H7 (cell line): ENCODE measurements at places on chromosomes 13 and 19.

- peak; percentile 28 for DNase-seq
Observed at GRCh38 chr13:106348075-106348840, 187.2 kb downstream of the EFNB2 start.

GRCh38 chr19:36773223-36773579, 594 bp upstream of the ZNF850 start:
- no peak for DNase-seq

DNA sequence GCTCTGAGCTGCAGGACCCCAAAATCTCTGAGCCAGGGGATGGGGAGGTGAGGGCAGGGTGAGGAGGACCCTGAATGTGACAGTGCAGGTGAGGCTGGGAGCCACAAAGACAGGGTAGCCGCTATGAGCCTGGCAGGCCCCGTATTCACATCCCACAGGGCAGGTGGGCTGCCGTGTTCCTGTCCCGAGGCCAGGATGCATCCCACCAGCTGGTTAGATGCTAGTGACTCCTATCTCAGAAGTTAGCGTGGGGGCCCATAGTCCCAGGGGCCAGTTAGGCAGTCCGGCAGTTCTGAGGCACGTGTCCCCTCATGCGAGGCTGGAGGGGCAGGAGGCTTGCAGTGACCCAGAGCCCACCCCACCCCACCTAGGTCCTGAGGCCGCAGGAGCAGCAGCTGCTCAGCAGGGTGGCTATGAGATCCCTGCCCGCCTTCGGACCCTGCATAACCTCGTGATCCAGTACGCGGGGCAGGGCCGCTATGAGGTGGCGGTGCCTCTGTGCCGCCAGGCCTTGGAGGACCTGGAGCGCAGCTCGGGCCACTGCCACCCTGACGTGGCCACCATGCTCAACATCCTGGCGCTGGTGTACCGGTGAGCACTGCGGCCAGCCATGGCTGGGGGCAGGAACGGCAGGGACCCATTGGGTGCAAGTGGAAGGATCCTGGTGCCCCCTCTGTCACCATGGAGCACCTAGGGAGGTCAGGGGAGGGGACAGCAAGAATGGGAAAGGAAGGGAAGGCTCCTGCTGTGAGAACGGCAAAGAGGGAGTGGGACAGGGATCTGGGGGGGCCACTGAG, 7.2 kb downstream of the KLC3 start:
- peak; percentile 66 for DNase-seq

- DNase-seq: no peak
Observed at GRCh38 chr19:17160908-17161307, 54.2 kb upstream of the USE1 start.

DNA sequence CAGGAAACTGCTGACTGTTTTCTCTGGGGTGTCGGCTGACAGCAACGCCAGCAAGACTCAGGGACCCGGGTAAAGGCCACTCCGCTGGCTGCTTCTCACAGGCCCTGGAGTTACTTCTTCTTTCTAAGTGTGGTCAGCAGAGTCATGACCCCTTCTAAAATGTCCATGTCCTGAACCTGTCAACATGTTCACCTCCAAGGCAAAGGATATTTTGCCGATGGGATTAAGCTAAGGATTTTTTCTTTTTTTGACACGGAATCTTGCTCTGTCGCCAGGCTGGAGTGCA, 7.9 kb downstream of the PEX11G start:
- DNase-seq: peak; percentile 45

GRCh38 chr19:12792853-12793289, 1.6 kb downstream of the JUNB start:
- DNase-seq: peak; percentile 66

DNA sequence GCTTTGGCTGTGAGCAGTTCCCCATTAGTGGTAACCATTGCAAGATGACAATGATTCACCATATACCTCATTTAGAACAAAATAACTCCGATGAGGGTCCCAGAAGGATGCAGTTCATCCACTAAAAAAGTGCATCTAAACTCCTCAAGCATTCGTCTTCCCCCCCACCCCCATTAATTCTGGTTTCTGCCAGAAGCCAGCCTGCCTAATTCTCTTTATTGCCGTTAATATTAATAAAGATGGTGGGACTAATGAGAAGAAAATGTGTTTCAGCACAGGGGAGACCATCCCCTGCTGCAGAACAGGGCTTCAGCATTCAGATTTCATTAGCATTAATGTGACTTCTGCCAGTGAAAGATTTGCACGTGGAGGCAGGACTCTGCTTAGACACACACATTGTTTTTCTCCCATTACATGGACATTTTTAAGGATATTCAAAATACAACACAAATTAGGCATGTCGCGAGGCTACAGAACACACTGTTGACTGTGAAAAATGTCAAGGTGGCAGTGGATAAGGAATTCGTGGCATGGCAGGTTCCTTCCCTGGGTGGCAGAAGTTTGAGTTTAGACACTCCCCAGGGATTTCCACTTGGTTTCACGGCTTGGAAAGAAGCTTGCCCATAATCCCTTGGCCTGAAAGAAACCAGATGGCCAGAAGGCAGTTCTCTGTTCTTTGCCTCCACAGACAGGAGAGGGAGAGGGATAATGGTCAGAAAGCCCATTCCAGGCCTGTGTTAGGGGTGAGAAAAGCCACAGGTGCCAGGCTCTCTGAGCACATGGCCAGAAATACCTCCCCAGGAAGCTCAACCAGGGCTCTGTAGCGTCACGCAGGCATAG, 236.5 kb downstream of the FOXO1 start:
- no peak for DNase-seq

- no peak for DNase-seq
Observed at GRCh38 chr19:12695096-12695495, 1.3 kb downstream of the FBXW9 start.

- DNase-seq: peak; percentile 92
Observed at GRCh38 chr19:7674010-7675005, 2.6 kb upstream of the MCEMP1 start.

DNA sequence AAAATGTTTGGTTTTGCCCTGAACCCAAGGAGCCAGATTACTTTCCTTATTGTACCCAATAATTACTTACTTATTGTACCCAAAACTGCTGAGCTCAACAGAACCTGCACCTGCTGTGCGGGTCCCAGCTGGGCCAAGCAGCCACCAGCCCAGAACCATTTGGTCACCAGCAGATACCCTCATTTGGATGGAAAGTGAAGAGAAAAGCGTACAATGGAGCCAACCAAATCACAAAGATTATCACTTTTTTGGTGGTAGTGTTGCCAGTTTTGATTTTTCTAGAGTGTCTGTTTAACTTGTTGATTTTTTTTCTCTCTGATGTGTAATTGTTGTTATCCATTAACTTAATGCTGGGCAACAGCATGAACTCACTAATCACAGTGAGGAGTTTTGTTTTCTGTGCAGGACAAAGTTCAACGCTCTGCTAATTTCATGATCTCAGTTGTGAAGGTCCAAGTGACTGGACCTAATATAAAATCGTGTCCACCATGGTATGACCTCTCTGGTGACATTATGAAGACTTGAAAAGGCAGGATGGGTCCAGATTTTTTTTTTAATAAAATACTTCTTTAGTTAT, 23.8 kb downstream of the SPATA13 start:
- DNase-seq: no peak
